GM06990 (cell line): ENCODE measurements at places on chromosomes 2 and 18.

- DNase-seq: no peak
Measured at GRCh38 chr2:10369269-10370255, 66.9 kb downstream of the HPCAL1 start.

GRCh38 chr2:73984203-73984921 is at the start of gene TET3:
Gene TET3 (plus strand): TSS chr2:73984910. CDS start chr2:73986404, 1,494 bp downstream.
- DNase-seq: peak; percentile 82

DNA sequence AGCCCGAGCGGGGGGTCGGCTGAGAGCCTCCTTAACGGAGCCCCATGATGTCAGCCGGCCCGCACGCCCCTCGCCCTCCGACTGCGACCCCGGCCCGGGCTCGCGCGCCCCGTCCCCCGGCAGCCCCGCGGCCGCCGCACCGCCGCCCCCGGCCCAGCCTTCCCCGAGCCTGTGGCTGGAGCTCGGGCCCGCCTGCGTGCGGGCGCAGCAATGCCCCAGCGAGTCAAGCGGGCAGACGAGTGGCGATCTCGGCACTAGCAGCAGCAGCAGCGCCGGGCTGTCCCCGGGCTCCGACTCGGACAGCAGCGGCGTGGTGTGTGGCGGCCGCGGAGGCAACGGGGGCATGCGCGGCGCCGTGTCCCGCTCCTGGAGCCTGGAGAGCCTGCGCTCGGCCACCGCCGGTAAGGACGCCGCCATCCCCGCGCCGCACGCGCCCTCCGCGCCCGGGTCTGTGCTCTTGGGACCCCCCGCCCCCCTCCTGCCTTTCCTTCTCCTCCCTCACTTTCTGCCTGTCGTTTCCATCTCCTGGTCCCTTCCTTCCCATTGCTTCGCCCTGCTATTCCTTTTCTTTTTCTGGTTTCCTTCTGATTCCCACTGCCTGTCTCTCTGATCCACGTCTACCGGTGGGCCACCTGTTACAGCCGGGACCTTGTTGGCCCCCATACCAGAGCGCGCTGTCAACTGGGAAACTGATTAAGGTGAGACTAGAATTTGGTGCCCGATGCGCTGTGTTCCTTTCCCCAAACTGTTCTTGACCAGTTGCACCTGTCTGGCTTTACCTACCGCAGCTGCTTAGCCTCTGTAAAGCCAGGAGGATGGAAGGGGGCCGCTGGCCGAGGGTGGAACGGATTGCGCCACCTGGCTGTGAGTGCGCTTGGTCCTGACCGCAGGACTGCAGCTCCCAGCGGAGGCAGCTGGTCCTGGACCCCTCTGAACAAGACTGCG is 127.4 kb downstream of the ARHGEF4 start:
- peak; percentile 13 for DNase-seq

DNA sequence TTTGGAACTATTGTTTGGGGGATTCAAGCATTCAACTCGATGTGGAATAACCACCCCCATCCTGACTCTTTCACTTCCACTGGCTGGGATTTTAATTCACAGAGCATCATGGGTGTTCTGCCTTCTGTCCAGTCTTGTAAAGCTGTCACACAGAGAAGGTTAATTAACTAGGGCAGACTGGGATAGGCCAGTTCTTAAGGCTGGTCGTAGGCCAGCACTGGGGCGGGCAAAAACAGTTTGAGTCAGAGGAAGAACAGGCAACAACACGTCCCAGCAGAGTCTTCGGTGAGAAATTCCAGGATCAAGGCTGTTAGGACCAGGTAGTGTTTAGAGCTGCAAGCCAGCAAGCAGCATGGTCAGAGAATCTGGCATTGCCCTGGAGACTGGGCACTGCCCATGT is 4.0 kb upstream of the RNF152 start:
- no peak for DNase-seq

- no peak for DNase-seq
Measured at GRCh38 chr2:122180972-122181371, 425.5 kb downstream of the TSN start.

DNA sequence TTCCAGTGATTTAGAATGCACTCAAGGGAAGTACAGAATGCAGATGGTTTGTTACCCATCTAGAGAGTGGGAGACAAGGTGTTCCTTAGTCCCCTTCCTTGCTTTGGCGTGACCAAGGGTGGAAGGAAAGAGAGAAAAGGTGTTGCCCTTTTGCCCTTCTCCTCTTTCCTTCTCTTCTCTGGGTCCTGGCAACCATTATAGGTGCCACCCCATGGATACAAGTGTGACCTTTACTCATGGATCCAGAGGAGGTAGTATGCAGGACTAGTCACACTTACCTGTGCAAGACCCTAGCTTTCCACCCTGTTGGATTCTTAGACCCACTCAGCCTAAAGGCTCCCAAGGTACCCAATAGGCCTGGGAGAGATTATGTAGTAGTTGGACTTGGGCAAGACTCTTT is 11.6 kb upstream of the RBFA start:
- no peak for DNase-seq

- DNase-seq: no peak
Measured at GRCh38 chr2:231521443-231521842, 8.8 kb downstream of the NMUR1 start.

DNA sequence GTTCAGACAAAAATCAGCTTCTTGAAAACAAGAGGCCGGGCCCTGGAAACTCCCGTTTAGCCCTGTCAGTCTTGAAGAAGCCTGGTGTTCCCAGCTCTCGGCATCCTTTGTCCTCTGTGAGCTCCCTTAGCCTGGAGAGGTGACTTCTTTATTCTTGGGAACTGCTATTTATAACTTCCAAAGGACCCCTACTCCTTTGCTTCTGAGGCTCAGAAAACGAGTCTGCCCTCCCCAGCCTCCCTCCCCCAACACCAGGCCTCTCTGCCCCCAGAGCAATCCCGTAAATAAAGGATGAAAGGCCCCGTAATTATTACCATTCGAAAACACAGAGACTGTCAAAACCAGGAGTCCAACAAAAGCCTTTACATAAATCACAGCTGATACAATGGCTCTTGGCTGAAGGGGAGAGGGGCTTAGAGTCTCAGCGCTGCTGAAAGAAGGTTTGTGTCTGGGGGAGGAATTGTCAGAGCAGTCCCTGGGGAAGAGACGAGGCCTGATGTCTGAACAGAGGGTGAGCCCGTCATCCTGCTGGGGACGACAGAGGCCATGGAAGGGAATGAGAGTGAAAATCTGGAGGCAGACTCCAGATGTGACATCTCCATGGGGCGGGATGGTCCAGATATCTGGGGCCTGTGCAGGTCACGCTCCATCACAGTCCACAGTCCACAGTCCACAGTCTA is 283.0 kb downstream of the MYCN start:
- DNase-seq: no peak

- DNase-seq: no peak
Measured at GRCh38 chr2:25401307-25402026, 59.7 kb upstream of the DNMT3A start.
